ENCODE measurements at places on chromosomes 2 and 18.
A peak's percentile ranks its signal among the peaks of the same experiment; 100 is the strongest.

- no peak for DNase-seq
Observed at GRCh38 chr18:44957461-44957860, 276.8 kb downstream of the SETBP1 start.

DNA sequence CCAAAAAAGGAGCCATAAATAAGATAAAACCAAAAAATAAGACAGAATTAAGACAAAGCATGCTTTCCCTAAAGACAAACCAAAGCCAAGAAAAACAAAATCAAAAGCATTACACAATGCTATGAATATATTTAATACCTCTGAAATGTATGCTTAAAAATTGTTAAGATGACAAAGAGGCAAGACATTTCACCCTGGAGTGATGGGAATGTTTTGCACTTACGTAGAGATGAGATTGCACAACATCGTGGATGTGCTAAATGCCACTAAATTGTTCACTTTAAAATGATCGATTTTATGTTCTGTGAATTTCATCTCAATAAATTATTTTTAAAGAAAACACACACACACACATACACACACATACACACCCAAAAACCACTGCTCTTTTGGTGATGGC is 386.6 kb upstream of the KLHL29 start:
- DNase-seq: no peak

- DNase-seq: peak; percentile 80
Observed at GRCh38 chr2:9422321-9423099, 818 bp downstream of the ITGB1BP1 start.

DNA sequence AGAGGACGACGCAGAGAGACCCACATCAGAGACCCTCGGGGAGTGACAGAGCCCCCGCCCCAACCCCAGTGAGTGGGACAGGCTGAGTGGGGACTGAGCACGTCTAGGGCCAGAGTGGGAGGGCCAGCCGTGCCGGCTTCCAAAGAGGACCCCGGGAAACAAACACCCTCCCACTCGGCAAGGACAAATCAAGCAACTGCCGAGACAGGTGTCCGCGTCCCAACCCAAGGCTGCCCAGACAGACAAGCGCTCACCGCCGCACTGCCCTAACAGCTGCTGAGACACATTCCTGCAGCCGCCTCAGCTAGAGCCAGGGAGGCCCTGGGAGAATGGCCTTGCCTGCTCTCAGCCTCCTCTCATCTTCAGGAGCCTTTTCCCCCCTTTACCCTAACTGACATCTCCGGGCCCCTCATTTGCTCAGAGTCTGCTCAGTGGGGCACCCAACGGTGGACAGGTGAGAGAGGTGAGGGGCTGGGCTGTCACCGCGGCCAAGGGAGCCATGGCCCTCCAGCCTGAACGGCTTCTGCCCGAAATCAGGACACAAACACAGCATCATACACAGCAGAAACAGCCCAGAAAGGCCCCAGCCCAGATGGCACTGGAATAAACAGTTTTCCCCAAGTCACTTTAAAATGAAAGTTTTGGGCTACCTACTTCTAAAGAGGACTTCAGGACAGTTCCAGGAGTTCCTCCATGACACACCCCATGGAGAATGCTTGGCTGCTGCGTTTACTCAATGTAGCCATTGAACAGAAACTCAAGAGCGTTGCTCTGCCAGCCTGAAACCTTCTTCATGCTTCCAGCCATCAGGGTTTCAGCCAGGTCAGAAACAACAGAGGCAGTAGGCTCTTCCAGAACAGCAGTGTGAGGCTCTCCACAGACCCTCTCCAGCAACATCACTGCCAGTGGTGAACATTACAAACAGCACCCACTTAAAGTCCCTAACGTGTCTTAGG is 23.6 kb downstream of the SLC66A2 start:
- no peak for DNase-seq

DNA sequence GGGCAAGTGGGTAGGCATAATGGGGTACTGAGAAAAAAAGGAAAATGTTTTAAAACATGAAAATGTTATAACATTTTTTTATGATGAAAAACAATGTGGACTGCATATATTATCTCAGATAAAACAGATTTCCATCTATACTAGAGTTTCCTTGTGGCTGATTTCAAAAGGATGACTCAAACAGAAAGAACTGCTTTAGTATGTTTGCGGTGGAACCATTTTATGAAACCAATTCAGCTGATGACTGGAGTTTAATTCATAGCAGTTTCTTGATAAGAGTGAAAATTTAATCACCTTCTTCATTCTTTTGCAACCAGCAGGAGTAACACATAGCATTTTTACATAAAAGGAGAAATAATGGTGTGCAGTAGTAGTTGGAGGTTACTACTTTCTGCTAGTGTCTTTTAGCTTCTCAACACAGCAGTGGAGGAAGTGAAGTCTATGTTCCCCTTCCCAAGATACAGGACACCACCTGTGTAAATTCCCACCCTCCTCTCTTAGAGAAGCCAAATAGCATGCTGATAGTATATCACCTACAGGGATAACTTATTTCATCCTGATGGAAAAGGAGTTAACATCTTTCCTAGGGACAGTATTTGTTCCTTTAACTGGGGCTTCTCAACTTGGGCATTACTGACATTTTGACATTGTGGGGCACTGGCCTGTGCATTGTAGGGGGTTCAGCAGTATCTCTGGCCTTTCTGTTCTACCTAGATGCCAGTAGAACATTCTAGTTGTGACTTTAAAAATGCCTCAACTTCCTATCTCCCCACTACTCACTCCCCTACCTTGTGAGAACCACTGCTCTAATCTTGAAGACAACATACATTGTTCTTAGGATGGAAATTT is 29.9 kb downstream of the PELI1 start:
- DNase-seq: peak; percentile 38
